Activated naive CD4-positive, alpha-beta T cell treated with anti-CD3 and anti-CD28 coated beads, Interleukin-2, amount 50 U/mL, for 16 hours (primary cell): ENCODE measurements at places on chromosomes 7 and 10.

DNA sequence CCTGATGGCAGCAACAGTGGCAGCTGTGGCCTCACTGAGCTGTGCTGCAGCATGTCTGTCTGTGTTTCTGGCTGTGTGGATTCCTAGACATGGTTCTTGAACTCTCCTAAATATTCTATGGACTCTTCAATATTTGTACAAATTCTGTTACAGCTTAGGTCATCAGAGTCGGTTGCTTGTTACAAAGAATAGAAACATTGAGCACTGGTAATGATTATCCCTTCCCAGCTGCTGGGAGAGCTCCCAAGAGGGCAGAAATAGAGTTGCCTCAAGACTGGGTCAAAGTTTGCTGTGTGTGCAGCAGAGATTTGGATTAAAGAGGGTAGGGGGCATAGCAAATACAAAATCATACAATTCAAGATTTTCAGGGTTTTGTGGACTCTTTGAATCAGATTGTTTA is 337.1 kb upstream of the AKR1E2 start:
- no peak for DNase-seq

DNA sequence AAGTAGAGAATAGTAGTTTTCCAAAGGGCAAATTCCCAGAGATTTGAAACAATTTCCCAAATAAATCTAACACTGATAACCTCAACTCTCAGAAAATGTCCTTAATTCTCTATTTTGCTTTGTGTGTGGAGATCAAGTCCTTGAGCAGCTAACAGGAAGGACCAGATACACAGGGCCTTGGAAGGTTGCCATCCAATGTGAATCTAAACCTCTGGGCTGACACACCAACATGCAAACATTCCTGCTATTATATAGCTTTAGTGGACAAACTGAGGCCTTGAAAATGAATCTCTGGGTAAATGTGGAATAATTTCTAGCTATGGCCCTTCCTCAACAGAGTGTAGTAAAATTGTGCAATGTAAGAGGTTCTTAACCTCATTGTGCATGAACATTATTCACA is 44.1 kb upstream of the PARD3 start:
- no peak for DNase-seq

DNA sequence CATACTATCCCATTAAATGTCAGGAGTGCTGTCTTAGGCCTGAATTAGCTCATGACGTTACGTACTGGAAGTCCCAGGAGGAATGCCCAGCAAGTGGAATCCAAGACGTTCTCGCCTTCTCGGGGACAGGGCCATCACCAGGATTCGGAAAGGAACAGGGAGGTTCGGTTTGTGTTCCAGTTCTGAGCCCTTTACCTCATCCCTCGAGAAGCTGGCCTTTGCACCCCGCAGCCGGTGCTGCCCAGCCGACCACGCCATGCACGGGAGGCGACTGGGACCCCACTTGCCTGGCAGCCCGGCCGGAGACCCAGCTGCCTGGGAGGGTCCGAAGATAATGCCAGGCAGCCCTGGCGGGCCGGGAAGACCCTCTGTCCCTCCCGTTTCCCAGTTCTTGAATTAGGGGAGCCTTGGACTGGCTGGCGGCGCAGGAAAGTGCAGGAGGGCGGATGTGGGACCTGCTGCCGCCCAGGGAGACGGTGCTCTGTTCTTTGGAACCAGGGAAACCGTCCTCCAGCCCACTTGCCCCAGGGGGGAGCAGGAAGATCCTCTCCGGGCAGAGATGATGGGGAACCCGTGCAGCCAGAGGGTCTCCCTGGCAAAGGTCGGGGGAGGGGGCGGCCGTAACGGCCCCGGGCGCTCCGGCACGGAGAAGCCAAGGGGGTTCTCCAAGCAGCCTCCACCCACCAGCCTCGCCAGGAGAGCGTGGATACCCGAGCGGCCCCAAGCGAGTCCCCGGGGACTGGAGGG is 671 bp upstream of the CHST3 start:
- no peak for DNase-seq

DNA sequence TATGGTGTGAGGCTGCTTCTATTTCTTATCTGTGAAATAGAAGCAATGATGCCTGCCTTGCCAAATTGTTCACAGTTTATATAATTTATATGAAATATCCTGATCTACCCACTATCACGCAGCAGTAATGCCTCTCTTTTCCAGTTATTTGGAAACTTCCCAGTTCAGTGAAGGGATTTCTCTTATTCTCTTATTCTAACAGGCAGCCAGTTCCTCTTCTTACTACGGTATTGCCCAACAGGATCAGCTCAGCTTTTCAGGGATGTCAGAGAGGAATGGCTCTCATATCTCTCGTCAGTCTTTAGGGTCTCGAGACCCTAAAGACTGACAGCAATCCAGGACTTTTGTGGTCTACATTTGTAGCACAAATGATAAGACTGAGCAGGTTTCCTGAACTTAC is 215.6 kb downstream of the CREB5 start:
- no peak for DNase-seq

GRCh38 chr10:71605263-71605962 is 114.2 kb downstream of the C10orf105 start:
- no peak for DNase-seq

DNA sequence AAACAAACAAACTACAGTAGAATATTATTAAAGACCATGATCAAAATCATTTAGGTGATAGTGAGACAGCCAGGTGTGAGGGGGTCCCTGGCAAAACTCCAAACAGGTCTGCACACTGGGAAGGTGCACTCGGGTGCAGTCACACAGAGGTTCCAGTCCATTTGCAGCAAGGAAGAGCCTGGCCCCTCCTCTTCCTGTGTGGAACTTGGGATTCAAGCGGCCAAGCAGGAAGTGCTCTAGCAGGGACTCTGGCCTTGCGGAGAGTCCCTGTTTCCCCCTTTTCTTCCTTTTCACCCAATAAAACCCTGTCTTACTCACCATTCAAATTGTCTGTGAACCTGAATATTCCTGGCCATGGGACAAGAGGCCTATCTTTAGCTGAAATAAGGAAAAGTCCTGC is 181.8 kb downstream of the LRRTM3 start:
- DNase-seq: no peak

DNA sequence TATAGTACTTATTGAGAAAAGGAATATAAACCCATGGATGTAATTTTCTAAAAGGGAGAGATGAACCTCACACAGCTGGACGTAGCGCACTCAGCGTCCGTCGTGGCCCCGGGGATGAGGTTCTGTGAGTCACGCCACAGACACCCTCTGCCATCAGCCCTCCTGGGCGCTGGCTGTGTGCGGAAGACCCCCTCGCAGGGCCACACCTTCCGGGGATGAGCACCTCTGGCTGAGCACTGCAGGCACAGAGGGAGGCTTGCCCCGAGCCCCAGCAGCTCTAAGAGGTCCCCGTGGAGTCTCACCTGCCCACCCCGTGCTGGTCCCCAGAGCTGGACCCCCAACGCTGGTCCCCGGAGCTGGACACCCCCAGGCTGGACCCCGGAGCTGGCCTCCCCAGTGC is 215.8 kb downstream of the PTPRN2 start:
- no peak for DNase-seq

GRCh38 chr10:74706966-74707365 is 119.4 kb upstream of the KAT6B start:
- DNase-seq: no peak

- no peak for DNase-seq
Observed at GRCh38 chr7:15554744-15555143, 7.1 kb downstream of the AGMO start.

- no peak for DNase-seq
Observed at GRCh38 chr7:122384528-122384927, 80.0 kb upstream of the FEZF1 start.

GRCh38 chr7:27615420-27616185 is 47.1 kb downstream of the HIBADH start:
- DNase-seq: no peak
